ENCODE measurements at places on chromosomes 11 and 22. TPM values are rescaled to one million over a fixed set of nuclear protein-coding genes. Genes with fewer than 3 reads are reported as not detected.

- H3K27ac ChIP-seq = no peak overlapping the region
- no peak overlapping the region for H3K4me3 ChIP-seq
- H3K36me3 ChIP-seq = no peaks in the 10 kb centered on the region
- no peaks in the 10 kb centered on the region for H3K27me3 ChIP-seq
- no peak for DNase-seq
Measured at GRCh38 chr22:44449683-44450425, 48.2 kb downstream of the RTL6 start.

Gene OR4D11
- total RNA-seq = not detected

Gene KDM4E
- total RNA-seq = not detected

GRCh38 chr22:47036936-47037485 is 274.6 kb downstream of the TBC1D22A start:
- no peak overlapping the region for H3K4me3 ChIP-seq
- no peaks in the 10 kb centered on the region for H3K36me3 ChIP-seq
- H3K4me1 ChIP-seq = no peaks in the 10 kb centered on the region

Gene ZP1
- total RNA-seq = not detected

DNA sequence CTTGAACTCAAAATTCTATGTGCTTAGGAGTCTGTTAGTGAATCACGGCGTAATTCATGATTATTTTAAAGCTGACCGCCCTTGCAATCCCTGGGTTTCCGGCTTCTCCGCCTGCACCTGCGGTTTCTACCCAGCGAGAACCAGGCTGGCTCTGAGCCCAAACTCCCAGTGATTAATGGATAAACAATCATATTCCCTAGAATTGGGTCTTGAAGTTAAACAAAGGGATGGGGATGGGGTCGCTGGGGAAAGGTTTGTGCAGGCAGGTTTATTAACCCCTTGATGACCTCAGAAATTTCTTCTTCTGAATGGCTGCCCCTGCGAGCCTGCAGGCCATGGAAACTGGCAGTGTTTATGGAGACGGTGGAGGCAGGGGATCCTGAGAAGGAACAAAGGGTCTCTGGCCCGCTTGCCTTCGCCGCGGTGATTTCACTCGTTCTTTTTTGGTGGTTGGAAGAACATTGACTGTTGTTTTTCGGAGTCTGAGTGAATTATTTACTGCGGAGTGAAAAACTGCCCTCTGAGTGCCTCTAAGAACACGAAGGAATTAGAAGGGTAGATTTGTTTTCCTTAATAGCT is 1000.3 kb downstream of the BRD1 start:
- H3K27ac ChIP-seq = no peak overlapping the region
- no peaks in the 10 kb centered on the region for H3K4me1 ChIP-seq
- no peaks in the 10 kb centered on the region for H3K36me3 ChIP-seq
- H3K4me3 ChIP-seq = no peak overlapping the region
- H3K27me3 ChIP-seq = no peaks in the 10 kb centered on the region

Gene PKP3
- total RNA-seq = 36.8 TPM

GRCh38 chr11:59769111-59769510 is 13.9 kb downstream of the STX3 start:
- H3K4me3 ChIP-seq = no peak overlapping the region
- no peak overlapping the region for H3K27ac ChIP-seq
- no peaks in the 10 kb centered on the region for H3K36me3 ChIP-seq
- DNase-seq = no peak
- H3K27me3 ChIP-seq = no peaks in the 10 kb centered on the region

- no peaks in the 10 kb centered on the region for H3K4me1 ChIP-seq
- no peaks in the 10 kb centered on the region for H3K36me3 ChIP-seq
- H3K27ac ChIP-seq = no peak overlapping the region
Measured at GRCh38 chr11:104464691-104465090, 300.7 kb upstream of the PDGFD start.

Gene CNTF
- 3.0 TPM for total RNA-seq

- H3K36me3 ChIP-seq = no peaks in the 10 kb centered on the region
- no peaks in the 10 kb centered on the region for H3K4me1 ChIP-seq
- H3K4me3 ChIP-seq = peak overlapping the region; percentile 51
- DNase-seq = no peak
Measured at GRCh38 chr11:22193348-22194051, 615 bp downstream of the ANO5 start.

- no peak overlapping the region for H3K27ac ChIP-seq
- H3K4me3 ChIP-seq = no peak overlapping the region
Measured at GRCh38 chr11:59302991-59303390, 55.7 kb upstream of the OR5AN1 start.

- H3K4me3 ChIP-seq = no peak overlapping the region
- DNase-seq = no peak
- no peaks in the 10 kb centered on the region for H3K27me3 ChIP-seq
- no peaks in the 10 kb centered on the region for H3K4me1 ChIP-seq
- H3K27ac ChIP-seq = no peak overlapping the region
- H3K36me3 ChIP-seq = no peaks in the 10 kb centered on the region
Measured at GRCh38 chr22:20750461-20751184, 23.3 kb upstream of the SERPIND1 start.

Gene OR52H1
- total RNA-seq = 0.15 TPM

- H3K27me3 ChIP-seq = no peaks in the 10 kb centered on the region
- no peak overlapping the region for H3K27ac ChIP-seq
- H3K4me3 ChIP-seq = no peak overlapping the region
- H3K36me3 ChIP-seq = no peaks in the 10 kb centered on the region
Measured at GRCh38 chr11:36454941-36455631, 55.0 kb downstream of the TRAF6 start.

Gene PRR33
- not detected for total RNA-seq

- no peak overlapping the region for H3K27ac ChIP-seq
- no peak for DNase-seq
- H3K36me3 ChIP-seq = no peaks in the 10 kb centered on the region
Measured at GRCh38 chr11:121559606-121560200, 106.9 kb upstream of the SORL1-AS1 start.

- DNase-seq = no peak
- H3K27me3 ChIP-seq = peaks cover 14% of the 10 kb centered on the region
- no peaks in the 10 kb centered on the region for H3K36me3 ChIP-seq
- no peak overlapping the region for H3K27ac ChIP-seq
- no peaks in the 10 kb centered on the region for H3K4me1 ChIP-seq
Measured at GRCh38 chr11:111230122-111230465, 15.4 kb upstream of the POU2AF2 start.

- H3K36me3 ChIP-seq = no peaks in the 10 kb centered on the region
- no peaks in the 10 kb centered on the region for H3K4me1 ChIP-seq
- no peak for DNase-seq
- H3K27ac ChIP-seq = no peak overlapping the region
Measured at GRCh38 chr11:92399705-92400104, 175.1 kb downstream of the FAT3 start.

GRCh38 chr11:16001899-16002426 is 354.4 kb downstream of the SOX6 start:
- no peaks in the 10 kb centered on the region for H3K36me3 ChIP-seq
- H3K4me3 ChIP-seq = no peak overlapping the region
- H3K4me1 ChIP-seq = no peaks in the 10 kb centered on the region
- no peak overlapping the region for H3K27ac ChIP-seq
- no peaks in the 10 kb centered on the region for H3K27me3 ChIP-seq

- no peak for DNase-seq
- no peaks in the 10 kb centered on the region for H3K27me3 ChIP-seq
- H3K36me3 ChIP-seq = peaks cover 5% of the 10 kb centered on the region
- H3K4me1 ChIP-seq = no peaks in the 10 kb centered on the region
Measured at GRCh38 chr11:12216671-12217374, 106.4 kb downstream of the MICAL2 start.

DNA sequence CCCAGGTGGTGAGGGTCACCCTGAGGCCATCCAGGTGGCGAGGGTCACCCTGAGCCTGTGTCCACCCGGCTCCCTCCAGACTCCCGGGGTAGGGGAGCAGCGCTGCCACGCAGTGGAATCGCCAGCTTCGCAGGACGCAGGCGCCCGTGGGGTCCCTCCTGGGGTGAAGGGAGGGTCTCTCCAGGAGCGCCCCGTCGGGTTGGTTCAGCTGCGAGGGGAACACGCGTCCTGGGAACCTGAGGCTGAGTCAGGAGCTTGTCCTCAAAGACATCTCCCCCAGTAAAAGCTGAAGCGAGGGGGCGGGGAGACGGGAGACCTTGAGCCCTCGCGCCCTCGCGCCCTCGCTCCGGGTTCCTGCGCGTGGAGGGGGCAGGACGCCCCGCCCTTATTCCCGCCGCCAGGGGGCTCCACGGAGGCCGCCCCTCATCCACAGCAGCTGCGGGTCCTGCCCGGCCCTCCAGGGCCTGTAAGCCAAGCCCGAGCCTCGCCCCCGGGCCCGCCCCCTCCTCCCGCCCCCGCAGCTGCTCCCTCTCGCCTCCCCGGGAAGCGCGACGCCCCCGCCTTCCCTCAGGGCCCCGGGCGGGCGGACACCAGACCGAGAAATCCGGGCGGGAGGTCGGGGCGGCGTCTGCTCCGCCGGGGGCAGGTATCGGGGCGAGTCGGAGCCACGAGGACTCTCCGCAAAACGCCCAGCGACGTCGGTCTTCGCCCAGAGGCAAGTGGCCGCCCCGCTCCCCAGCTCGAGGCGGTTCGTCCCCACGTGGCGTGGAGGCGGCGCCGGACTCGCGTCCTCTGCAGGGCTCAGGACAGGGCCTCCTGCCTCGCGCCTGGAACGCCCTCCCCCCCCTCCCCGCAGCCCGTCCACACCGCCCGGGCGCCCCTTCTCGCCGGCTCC is 22.8 kb downstream of the PIM3 start:
- H3K36me3 ChIP-seq = no peaks in the 10 kb centered on the region
- H3K4me1 ChIP-seq = no peaks in the 10 kb centered on the region
- DNase-seq = no peak

GRCh38 chr11:65223011-65223410 is 38.8 kb upstream of the POLA2 start:
- no peaks in the 10 kb centered on the region for H3K36me3 ChIP-seq
- H3K4me3 ChIP-seq = no peak overlapping the region
- no peak for DNase-seq
- H3K27ac ChIP-seq = no peak overlapping the region
- H3K4me1 ChIP-seq = peaks cover 7% of the 10 kb centered on the region
- no peaks in the 10 kb centered on the region for H3K27me3 ChIP-seq

Gene E2F8
- total RNA-seq = 14.2 TPM

- H3K27me3 ChIP-seq = no peaks in the 10 kb centered on the region
- H3K27ac ChIP-seq = peak overlapping the region; percentile 76
- DNase-seq = no peak
- no peak overlapping the region for H3K4me3 ChIP-seq
- no peaks in the 10 kb centered on the region for H3K36me3 ChIP-seq
Measured at GRCh38 chr11:62399878-62400266, 19.0 kb upstream of the SCGB1A1 start.

Data from Panc1 (cell line).